ENCODE measurements at places on chromosomes 5 and 9.

DNA sequence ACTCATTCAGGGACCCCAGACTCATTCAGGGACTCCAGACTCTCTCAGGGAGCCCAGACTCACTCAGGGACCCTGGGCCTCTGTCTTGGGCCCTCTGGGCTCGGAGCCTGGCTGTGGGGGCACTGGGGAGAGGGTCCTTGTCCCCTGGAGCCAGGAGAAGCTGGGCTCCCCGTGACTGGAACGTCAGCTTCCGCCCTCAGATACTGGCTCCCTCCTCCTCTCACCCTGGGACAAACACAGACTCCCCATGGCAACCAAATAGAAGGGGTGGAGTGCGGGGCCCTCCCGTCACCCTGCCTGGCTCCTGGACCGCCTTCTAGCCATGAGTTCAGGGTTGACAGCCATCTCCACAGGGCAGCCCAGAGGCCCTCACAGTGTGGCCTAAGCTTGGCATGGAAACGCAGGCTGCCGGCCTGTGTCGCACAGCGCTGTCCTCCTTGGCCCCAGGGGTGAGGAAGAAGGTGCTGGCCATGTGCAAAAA, 27.6 kb downstream of the ZDHHC11B start:
- no peak for DNase-seq

GRCh38 chr9:38311382-38312270, 80.9 kb upstream of the ALDH1B1 start:
- DNase-seq: no peak

GRCh38 chr5:173554989-173555705, 61.3 kb downstream of the BOD1 start:
- DNase-seq: no peak

- no peak for DNase-seq
Measured at GRCh38 chr5:117713585-117714198, 1139.1 kb upstream of the SEMA6A start.

DNA sequence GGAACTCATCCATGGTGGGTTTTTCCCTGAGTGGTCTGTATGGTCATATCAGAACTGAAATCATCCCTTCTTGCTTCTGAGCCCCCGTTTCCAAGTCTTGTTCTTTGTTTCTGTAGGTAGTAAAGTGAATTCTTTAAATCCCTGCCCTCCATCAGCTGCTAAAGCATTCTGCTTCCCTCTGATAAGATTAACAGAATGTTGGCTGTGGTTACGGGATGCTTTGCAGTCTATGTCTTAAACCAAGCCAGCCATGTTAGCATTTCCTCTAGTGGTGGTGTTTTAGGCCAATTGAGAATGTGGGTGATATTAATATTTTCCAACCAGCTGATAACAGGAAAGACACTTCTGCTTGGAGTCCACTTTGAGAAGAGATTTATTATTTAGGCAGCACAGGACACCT, 22.0 kb upstream of the KCNIP1 start:
- DNase-seq: no peak

DNA sequence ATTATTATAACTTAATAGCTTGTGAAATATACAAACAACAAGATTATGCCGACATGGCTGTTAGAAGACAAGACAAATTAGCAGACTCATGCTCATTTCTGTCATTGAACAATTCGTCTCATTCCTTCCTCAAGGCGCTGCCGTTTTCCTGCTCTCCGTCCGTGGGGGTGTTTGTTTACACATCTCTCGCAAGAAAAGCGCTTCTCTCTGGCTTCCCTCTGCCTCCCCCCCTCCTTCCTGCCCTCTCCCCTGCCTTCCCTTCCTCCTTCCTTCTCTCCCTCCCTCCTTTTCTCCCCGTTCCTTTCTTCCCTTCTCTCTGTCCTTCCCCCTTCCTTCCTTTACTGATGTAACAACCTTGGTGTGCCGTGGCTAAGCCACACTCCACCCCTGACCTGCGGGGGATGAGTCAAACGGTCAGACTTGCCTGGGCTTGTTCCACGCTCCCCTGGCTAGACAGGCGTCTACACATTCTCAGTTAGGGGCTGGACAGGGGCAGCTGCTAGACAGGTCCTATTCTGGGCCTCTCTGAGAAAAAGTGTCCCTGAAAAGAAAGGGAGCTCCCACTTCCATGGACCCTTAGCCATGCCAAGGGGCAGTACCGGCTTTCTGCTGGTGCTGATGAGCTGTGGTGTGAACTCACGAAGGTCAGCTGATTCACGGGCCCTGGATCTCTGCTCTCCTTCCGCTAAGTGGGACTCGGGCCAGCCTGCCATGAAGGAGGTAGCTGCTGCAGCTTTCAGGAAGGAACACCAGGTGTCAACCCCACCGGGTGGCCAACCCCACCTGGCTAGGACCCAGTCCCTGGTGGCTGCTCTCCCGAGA, 32.0 kb upstream of the SPTLC1 start:
- DNase-seq: peak; percentile 85

GRCh38 chr5:77957081-77957480, 180.9 kb upstream of the TBCA start:
- no peak for DNase-seq

DNA sequence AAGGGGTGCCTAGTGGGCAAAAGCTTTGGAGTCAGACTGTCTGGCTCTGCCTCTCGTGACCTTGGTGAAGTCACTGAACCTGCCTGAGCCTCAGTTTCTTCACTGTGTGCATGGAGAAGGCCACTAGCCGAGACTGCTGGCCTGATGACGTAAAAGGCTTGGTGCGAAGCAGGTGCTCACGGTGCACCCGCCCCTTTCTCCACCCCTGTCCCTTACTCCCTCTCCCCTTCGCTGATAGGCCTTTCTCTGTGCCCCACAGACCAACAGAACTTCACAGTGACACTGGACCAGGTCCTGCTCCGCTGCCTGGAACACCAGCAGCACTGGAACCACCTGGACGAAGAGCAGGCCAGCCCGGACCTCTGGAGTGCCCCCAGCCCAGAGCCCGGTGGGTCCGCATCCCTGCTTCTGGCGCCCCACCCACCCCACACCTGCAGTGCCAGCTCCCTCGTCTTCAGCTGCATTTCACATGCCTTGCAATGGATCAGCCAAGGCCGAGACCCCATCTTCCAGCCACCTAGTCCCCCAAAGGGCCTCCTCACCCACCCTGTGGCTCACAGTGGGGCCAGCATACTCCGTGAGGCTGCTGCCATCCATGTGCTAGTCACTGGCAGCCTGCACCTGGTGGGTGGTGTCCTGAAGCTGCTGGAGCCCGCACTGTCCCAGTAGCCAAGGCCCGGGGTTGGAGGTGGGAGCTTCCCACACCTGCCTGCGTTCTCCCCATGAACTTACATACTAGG, 10.4 kb downstream of the FPGS start:
- DNase-seq: no peak

- DNase-seq: no peak
Measured at GRCh38 chr5:52449516-52449915, 338.2 kb upstream of the ITGA1 start.

GRCh38 chr5:33969572-33970452, 14.7 kb downstream of the SLC45A2 start:
- peak; percentile 43 for DNase-seq

DNA sequence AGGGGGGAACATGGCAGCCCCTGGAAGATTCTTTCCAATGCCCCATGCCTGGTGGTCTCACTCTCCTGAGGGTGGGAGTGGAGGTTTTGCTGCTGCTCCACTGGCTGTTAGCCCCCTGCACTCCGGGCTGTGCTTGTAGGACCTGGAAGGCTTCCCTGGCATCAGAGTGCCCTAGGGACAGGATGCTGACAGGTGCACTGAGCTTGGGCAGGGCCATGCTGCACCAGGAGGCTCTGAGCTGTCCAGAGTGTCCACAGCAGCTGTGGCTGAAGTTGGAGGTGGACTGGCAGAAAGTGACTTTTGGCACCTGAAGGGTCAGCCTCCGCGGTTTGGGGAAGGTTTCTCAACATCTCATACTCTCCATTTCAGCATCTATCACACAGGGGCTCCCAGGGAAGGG, 249.1 kb downstream of the GADD45G start:
- DNase-seq: no peak

DNA sequence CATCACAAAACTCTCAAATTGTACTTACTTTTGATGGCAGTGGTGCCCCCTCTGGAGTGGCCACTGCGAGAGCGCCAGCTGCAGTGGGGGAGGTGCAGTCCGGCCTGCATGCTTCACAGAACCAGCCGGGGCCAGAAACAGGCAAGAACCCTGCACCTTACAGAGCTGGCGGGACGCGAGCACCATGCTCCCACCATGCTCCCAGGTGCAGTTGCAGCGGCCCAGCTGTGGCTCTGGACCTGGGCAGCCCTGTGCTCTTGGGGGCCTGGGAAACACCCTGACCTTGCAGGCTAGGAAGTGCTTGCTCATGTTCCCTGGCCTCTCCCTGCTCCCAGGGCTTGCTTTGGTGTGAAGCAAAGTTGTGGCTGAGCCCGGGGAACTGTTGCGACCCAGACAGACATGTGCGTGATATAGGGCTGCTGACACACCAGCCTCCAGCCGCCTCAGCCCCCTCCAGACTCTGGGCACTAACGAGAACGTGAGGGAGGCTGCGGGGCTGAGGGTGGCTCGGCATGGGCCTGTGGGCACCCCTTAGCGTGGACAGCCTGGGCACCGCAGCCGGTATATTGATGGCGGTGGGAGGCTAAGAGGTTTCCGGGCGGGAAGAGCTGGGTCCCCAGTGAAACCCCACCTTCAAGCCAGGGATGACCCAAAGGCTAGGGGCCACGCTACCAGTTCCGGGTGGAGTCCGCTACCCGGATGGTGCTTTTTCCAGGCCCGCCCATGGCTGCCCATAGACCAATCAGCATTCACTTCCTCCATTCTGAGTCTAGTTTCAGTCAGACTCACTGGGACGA, 1809.9 kb upstream of the ACO1 start:
- DNase-seq: no peak
